ENCODE measurements at places on chromosomes 16 and 17.
A peak's percentile ranks its signal among the peaks of the same experiment; 100 is the strongest.

DNA sequence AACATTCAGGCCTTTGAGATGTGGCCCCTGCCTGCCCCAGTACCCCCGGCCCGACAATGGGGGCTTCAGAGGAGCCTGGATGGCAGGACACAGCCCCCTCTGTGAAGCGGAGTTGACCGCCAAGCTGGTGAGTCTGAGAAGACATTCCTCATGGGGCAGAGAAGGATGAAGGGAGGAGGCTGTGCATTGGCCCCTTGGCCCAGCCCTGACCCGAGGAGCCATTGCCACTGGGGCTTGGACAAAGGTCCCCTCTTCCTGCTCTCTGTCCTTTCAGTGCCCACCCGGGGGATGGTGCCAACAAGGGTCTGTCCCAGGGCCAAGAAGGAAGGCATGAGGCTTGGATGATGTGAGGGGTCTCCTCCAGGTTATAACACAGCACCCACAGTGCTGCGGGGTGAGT, 30.9 kb upstream of the PHB1 start:
- DNase-seq: no peak

GRCh38 chr16:57923841-57924240, 47.1 kb downstream of the CNGB1 start:
- DNase-seq: no peak

- DNase-seq: no peak
These were observed 107.2 kb downstream of the PITPNC1 start for GRCh38 chr17:67484261-67484660.

DNA sequence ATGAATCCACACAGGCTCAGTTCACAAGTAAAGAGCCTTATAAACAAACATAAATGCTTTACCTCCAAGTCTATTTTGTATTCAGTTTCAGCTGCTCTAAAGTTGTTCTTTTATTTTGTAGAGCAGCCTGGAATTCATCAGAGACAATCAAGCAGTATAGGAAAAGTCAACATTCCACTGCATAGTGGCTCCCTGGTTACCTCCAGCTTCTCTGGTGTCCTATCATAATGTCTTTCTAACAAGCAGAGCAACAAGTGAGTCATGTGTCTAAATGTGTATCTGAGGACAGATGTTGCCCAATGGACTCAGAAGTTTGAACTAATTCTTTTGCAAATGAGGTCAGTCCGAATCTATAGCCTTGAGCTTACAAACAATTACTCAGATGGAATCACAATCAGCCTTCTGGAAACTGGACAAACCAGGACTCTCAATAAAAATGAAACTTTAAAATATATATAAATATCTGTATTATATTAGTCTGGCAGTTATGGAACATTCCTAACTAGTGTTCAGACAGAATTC, 292.0 kb upstream of the TOM1L1 start:
- DNase-seq: no peak

GRCh38 chr16:63422715-63423114, 1386.5 kb upstream of the CDH8 start:
- DNase-seq: no peak

DNA sequence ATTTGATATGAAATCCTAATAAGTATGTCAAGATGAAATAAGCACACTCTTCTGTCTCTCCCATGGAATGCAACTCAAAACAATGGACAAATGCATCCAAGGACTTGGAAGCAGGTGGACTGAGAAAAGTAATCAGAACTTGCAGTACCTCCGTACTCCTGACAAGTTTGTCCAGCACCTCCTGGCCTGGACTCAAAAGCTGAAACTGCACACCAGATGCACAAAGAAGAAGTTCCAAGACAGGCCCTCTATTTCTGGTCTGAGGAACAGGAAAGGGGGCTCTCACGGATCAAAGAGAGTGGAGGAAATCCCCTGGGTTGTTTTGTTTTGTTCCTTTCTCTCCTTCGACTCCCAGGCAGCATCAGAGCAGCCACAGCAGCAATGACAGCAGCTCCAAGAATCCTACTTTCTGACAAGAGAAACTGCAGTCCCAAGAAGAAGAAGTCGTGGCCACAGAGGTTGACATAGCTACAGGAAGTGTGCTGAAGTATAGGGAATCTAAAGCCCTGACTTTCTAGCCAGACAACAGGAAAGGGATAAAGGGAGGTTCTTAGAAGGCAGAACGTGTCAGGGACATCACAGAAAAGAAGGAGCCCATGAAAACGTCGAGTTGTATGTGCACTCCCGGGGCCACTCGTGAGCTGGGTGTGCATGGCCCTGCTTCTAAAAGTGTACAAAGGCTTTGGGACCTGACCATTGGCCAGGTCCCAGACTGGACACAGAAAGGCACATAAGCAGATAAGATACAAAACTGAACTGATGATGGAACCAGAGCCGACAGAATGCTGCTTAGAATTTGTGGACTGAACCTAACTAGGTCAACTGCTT, 29.3 kb downstream of the AKAP10 start:
- no peak for DNase-seq

DNA sequence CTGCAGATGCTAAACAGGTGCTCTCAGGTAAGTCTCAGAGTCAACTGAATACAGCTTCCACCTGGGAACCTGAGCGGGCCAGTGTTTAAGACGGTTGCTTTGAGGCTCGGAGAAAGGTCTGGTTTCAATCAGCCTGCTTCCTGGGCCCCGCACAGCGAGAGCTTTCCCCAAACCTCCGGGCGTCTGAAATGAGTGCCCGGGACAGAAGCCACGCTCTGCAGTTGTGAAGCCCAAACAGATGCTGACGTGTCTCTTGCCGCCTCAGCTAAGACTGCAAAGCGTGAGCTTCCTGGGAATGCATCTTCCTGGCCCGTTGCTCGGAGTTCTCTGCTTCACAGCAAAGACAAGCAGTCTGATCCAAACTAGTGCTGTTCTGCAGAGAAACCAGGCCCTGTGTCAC, 36.7 kb downstream of the PLXDC1 start:
- no peak for DNase-seq

- DNase-seq: no peak
These were observed 47.2 kb downstream of the MEOX1 start for GRCh38 chr17:43614561-43614960.

DNA sequence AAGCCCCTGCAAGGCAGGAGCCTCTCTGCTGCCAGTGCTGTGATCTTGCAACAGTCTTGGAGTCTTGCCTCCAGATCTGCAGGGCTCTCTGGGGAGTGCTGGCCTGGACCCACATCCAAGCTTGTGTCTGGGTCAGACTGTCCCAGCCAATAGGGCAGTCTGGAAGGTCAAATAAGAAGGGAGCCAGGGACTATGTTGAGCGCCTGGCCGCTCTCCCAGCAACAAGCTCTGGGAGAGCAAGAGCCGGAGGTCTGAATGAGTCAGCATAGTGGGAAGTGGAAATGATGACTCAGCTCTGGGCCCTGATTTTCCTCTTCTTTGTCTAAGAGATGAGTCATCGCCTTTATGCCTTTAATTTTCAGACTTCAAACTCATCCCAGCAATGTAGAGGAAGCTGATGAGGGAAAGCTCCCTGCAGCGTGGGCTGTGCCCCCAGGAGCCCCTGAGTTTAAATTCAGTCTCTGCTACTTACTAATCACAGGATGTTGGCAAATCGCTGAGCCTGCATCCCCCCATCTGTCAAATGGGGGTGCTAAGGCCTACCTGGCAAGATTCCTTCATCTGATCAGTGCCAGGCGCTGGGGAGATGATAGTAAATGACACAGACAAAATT, 43.6 kb upstream of the HAPSTR1 start:
- DNase-seq: peak; percentile 35

- DNase-seq: no peak
These were observed 28.6 kb upstream of the METRNL start for GRCh38 chr17:83050651-83051395.

- no peak for DNase-seq
These were observed 77.0 kb downstream of the IRX6 start for GRCh38 chr16:55401046-55401445.

DNA sequence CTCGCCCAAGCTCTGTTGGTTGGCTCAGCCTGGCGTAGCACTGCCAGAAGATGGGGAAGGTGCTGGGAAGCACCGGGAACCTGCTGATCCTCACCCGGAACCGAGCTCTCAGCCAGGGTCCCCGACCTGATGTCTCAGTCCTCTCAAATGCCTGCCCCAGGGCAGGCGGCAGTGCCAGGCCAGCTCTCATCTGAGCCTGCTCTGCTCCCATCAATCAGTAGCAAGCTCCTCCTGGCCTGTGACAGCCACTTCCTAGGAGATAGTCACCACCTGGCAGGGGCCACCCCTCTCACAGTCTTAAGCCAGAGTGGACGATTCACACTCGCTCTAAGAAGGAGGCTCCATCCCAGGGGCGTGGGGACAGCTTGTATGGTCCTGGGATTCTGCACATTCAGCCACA, 62.0 kb downstream of the ENGASE start:
- DNase-seq: no peak
